M059J (cell line): ENCODE measurements at places on chromosomes 13 and 19. TPM values are rescaled to one million over a fixed set of nuclear protein-coding genes. Genes with fewer than 3 reads are reported as not detected.

Gene CPT1C
- total RNA-seq: 21.1 and 26.7 TPM in 2 replicates

DNA sequence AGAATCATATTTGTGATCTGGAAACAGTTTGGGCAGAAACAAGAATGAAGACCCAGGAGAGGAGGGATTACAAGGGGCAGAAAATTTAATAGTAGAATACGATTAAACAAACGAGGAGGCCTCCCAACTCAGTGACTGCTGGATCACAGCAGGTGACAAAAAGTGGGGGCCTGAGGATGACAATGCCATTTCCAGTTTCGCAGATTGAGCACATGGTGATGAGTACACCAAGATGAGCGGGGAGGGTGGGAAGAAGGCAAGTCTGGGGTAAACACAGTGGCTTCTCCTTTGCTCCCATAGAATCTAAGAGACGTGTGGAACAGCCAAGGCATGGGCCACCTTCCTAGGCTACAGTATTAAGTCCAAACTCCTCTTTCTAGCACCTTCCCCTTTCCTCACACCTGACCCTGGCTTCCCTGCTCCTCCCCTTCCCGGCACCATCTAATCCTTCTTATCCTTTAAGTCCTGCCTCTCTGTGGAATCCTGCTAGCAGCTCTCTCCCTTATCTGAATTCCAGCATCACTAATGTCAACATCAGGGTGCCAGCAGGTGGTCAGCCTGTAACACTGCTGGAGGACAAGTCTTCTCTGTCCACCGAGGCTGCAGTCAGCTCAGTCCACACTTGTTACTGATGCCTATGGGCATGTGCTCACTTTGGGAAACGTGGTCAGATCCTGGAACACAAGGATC, 13.5 kb downstream of the ATP7B start:
- no peak for DNase-seq

DNA sequence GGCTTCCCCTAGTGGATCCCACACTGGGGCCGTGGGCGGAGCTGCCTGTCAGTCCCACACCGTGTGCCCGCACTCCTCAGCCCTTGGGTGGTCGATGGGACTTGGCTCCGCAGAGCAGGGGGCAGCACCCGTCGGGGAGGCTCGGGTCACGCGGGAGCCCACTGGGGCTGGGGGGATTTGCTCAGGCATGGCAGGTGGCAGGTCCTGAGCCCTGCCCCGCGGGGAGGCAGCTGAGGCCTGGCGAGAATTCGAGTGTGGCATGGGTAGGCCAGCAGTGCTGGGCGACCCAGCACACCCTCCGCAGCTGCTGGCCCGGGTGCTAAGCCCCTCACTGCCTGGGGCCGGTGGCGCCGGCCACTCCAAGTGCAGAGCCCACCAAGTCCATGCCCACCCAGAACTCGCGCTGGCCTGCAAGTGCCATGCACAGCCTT, 481.7 kb upstream of the PRR20A start:
- DNase-seq: no peak

GRCh38 chr13:113551081-113552000, 33.2 kb upstream of the TFDP1 start:
- DNase-seq: no peak
